Osteoblast (primary cell): ENCODE measurements at places on chromosomes 6 and 20. TPM values are rescaled to one million over a fixed set of nuclear protein-coding genes. Genes with fewer than 3 reads are reported as not detected.

The TENT5A gene
- 79.6 and 82.9 TPM in 2 replicates for total RNA-seq

The PKIB gene
- total RNA-seq, result 0.72 and 3.5 TPM in 2 replicates

The NRSN1 gene
- total RNA-seq, result not detected in 2 replicates

The SRXN1 gene
- 60.1 and 65.1 TPM in 2 replicates for total RNA-seq

The PDE10A gene
- 3.3 and 3.5 TPM in 2 replicates for total RNA-seq

The POM121L2 gene
- under 0.01 TPM in 1 of 2 replicates, not detected in the other for total RNA-seq

The SLC4A11 gene
- total RNA-seq, result under 0.01 TPM in 2 replicates

The KCNB1 gene
- under 0.01 TPM in 2 replicates for total RNA-seq

The PTPRA gene
- total RNA-seq, result 44.2 and 51.0 TPM in 2 replicates

The SYCP2 gene
- 0.59 and 1.4 TPM in 2 replicates for total RNA-seq

The SERPINB6 gene
- 80.7 and 83.2 TPM in 2 replicates for total RNA-seq

The GJA10 gene
- total RNA-seq, result not detected in 2 replicates

The C20orf96 gene
- 2.2 and 3.5 TPM in 2 replicates for total RNA-seq

The EPPIN gene
- total RNA-seq, result not detected in 2 replicates

The ATP6V1G2 gene
- total RNA-seq, result 2.2 and 2.9 TPM in 2 replicates

The RNF217 gene
- 22.8 and 24.8 TPM in 2 replicates for total RNA-seq

The ID4 gene
- total RNA-seq, result 25.3 and 29.7 TPM in 2 replicates

The C20orf204 gene
- total RNA-seq, result 0.59 and 1.1 TPM in 2 replicates

The B3GAT2 gene
- under 0.01 TPM in 2 replicates for total RNA-seq

The RPRD1B gene
- 21.5 and 29.3 TPM in 2 replicates for total RNA-seq

The CLPSL1 gene
- not detected in 2 replicates for total RNA-seq

The DEFB132 gene
- not detected in 2 replicates for total RNA-seq

The KCNG1 gene
- 13.6 and 16.3 TPM in 2 replicates for total RNA-seq

The CLDN20 gene
- total RNA-seq, result not detected in 2 replicates

The FGD2 gene
- under 0.01 TPM in 2 replicates for total RNA-seq

The NKX2-2 gene
- total RNA-seq, result under 0.01 TPM in 1 of 2 replicates, not detected in the other

The C20orf144 gene
- under 0.01 TPM in 2 replicates for total RNA-seq

The MUC21 gene
- total RNA-seq, result not detected in 2 replicates

The RAMACL gene
- 3.3 and 4.1 TPM in 2 replicates for total RNA-seq

The PGM3 gene
- total RNA-seq, result 85.5 and 93.0 TPM in 2 replicates

The CBLN4 gene
- under 0.01 TPM in 1 of 2 replicates, not detected in the other for total RNA-seq

The ZFP64 gene
- total RNA-seq, result 30.4 and 33.3 TPM in 2 replicates

The PHACTR1 gene
- 0.36 and 1.2 TPM in 2 replicates for total RNA-seq

The ABHD16B gene
- not detected in 2 replicates for total RNA-seq

The OR2J3 gene
- total RNA-seq, result not detected in 2 replicates

The ANGPT4 gene
- total RNA-seq, result under 0.01 TPM in 2 replicates

The CUL7 gene
- 46.9 and 48.5 TPM in 2 replicates for total RNA-seq

The BPIFB1 gene
- total RNA-seq, result not detected in 2 replicates

The BNIP5 gene
- total RNA-seq, result not detected in 2 replicates

The FAM162B gene
- total RNA-seq, result 0.36 TPM in 1 of 2 replicates, not detected in the other

The ZNF311 gene
- total RNA-seq, result 0.88 and 1.1 TPM in 2 replicates

The PXDC1 gene
- 144 and 161 TPM in 2 replicates for total RNA-seq

The CAGE1 gene
- total RNA-seq, result under 0.01 TPM in 2 replicates
